ENCODE measurements at places on chromosomes 13 and 19.
A peak's percentile ranks its signal among the peaks of the same experiment; 100 is the strongest.

DNA sequence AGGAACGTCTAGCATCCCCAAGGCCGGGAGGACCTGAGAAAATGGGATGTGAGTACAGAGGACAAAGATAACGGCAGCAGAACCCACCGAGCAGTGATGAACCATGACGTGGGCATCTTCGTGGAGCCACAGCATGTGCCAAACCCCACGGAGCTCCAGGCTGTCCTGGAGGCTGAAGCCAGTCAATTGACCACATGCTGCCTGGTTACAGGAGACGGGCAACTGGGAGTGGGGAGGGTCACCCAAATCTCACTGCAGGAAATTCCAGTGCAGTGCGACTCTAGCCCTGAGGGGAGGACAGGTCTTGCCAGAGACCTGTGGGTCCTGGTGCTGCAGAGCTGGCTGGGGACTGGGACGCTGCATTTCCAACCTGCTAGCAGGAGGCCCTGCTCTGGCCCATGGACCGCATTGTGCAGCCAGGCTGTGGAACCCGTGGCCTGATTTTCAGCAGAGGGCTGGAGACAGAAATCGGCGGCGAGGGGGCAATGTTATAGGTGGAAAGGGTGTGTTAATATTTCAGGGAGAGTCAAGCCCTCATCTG is 3.2 kb upstream of the GRTP1 start:
- DNase-seq, result no peak

- DNase-seq, result no peak
Measured at GRCh38 chr19:663682-664117, 686 bp upstream of the RNF126 start.

DNA sequence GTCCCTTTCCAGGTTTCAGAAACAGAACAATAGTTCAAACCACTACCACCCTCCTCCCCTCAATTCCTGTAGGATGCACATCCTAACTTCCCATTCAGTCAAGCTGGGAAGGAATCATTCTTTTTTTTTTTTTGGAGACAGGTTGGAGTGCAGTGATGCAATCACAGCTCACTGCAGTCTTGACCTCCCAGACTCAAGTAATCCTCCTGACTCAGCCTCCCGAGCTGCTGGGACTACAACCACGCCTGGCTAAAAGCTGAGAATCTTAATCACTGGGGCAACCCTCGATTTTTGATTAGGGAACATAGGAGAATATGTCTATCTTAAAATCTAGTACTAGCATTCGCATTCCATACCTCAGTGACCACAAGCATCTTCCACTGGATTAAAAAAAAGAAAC is 146.2 kb downstream of the ABCC4 start:
- no peak for DNase-seq

DNA sequence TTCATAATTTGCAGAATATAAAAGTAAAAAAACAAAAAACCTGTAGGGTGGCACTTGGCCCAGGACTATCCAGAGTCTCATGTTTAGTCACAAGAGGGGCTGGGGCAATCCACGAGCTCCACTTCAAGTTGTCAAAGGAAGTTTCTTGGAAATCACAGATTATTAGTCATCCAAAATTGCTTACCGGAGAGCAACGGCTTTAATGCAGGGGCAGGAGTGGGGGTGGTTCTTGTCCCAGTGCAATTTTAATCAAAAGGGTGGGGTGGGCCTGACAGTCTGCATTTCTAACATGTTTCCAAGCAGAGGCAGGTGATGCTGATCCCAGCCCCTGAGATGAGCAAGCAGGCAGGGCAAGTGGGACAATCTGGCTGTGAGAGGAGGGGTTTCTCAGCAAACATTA is 233.9 kb downstream of the ABCC4 start:
- DNase-seq, result no peak

DNA sequence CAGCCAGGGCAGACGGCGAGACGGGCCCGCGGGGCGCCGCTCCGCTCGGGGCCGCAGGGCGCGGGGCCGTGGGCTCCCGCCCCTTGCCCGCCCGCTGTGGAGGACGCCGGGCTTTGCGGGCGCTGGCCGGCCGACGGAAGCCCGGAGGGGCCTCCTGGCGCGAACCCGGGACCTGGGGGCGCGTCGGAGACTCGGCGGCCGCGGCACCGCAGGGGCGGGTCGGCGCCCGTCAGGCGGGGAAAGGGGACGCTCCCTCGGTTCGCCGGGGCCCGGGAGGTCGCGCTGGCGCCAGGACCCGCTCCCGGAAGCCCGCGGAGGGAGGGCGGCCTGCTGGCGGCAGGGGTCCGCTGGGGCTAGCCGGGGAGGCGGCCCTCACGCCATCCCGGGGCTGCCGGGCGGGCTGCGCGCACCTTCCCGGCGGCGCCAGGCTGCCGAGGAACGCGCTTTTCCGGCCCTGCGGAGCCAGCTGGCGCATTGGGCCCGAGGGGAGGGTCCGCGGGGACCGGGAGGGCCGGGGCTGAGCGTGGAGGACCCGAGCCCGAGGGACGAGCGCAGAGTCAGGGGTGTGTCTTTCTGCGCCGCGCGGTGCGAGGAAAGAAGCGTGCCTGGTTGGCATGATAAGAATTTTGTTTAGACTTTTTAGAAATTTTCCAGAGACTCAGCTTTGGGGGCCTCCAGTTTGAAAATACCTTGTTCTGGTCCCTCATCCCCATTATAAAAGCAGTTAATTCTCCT is 511 bp downstream of the GARRE1 start:
- DNase-seq, result peak; percentile 71

GRCh38 chr13:23205807-23206206 is 25.0 kb downstream of the SGCG start:
- no peak for DNase-seq

- DNase-seq, result no peak
Measured at GRCh38 chr19:45674946-45675345, 6.9 kb downstream of the GIPR start.

DNA sequence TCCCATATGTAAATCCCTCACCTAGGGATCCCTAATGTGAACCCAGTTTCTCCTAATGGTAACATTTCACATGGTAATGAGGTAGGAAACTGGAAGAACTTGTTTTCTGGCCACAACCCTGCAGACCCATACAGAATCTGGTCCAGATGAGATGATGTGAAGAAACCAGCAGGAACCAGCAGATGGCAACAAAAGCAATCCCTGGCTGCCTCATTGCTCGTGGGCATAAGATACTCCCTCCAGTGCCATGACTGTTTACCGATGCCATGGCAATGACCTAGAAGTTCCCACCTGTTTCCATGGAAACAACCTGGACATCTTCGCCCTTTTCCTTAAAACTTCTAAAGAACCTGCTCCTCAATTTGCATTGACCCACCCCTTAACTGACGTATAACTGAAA is 1.4 kb upstream of the CD209 start:
- no peak for DNase-seq

DNA sequence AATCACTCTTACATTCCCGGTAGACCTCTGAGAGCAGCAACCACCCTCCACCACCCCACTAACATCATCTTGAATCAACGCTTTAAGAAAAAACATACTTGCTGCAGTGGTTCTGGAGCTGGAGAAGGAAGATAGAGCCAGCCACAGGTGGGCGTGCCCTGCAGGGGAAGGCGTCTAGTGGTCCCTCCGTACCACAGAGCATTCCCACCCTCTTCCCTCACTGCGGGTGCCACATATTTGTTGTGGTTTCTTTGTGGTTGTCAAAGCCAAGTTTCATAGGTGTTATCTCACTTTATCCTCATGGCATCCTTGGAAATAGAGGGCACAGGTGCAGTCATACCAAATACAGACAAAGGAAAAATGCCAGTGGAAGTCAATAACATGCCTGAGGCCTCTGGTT is 22.2 kb downstream of the COL4A2 start:
- no peak for DNase-seq

GRCh38 chr19:21602082-21602658 is 96.8 kb downstream of the ZNF429 start:
- no peak for DNase-seq

- no peak for DNase-seq
Measured at GRCh38 chr19:13020002-13020414, 24.7 kb downstream of the NFIX start.

GRCh38 chr19:40510526-40511115 is 43.8 kb downstream of the SPTBN4 start:
- DNase-seq, result no peak

- no peak for DNase-seq
Measured at GRCh38 chr13:50543782-50544181, 299.7 kb downstream of the DLEU7 start.

DNA sequence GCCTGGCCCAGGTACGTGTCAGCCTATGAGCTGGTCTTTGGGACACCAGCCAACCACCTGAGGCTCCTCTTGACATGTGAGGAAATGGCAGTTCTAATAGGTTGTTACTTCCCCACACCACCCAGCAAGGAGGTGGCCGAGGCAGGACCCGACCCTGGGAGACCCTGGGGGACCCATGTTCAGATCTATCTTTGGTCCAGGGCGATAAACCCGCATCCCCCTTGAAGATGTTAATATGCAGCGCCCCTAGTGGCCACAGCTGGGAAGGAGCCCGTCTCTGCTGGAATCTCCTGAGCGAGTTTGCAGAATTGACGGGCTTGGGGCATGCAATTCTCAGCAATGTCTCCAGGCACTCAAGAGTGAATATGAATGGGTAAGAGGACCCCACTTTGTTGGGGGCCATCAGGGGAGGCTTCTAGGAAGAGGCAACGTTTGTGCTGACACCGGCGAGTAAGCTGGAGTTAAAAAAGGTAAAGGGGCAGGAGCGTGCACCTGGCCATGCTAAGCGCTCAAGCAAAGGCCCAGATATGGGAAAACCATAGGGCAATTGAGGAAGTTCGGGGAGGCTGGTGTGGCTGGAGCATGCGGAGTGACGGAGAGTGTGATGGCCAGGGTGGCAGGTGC is 1.5 kb upstream of the MYO1F start:
- peak; percentile 94 for DNase-seq

GRCh38 chr13:23988546-23989122 is 91.3 kb upstream of the C1QTNF9B start:
- DNase-seq, result no peak

- DNase-seq, result peak; percentile 83
Measured at GRCh38 chr19:10565028-10565566, 713 bp downstream of the KRI1 start.

DNA sequence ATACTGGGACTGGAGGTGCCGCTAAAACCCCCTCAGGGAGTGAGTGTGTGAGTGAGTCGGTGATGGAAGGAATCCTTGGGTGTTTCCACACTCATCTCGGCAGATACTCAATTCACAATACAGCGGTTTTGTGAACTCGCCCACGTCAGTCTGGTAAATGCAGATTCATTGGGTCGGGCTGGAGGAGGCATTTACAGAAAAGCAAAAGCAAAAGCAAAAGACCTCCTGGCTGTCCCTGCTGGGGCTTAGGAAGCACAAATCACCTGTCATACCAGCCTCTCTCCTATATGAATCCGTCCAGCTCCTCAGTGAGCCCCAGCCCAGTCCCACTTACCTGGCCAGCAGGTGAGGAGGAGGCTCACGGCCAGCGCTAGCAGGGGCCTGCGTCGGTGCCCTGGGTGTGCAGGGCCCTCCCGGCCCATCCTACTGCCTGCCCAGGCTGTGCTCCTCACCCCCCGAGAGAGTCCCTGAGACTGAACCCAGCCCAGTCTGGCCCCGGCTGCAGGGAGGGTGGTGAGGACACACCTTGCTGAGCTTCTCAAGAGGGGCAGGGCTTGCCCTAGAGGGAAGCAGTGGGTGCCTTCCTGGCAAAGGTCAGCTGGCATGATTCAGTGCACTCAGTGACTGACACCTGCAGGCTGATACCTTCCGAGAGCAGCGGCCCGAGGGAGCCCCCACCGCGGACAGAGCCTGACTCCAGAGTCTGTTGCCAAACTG is at the start of gene MUC16:
Gene MUC16, minus strand, starts transcription at position 475 of the 717 bp plus-strand sequence.
- DNase-seq, result no peak

DNA sequence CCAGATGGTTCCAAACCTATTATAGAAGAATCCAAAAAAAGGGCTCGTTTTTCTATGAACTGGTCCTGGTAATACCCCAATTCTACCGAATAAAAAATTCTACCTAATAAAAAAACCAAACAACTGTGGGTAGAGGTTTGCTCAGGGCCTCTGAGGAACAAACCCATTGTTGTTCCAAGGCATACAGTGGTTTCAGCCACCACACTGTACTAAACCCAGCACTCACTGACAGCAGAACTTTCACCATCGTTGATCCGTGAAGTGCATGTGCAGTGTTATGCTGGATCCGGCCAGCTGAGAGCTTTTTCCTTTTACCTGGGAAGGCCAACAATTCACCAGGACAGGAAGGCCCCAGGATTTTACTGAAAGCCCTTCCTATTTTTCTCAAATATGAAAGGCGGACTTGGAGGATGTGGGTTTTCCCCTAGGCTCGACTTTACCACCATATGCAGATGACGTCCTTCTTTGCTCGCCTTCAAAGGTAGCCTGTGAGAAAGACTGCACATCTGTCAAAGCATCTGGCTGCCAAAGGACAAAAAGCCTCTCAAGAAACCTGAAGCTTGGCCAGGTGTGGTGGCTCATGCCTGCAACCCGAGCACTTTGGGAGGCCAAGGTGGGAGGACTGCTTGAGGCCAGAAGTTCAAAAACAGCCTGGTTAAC is 7.2 kb upstream of the PABPC3 start:
- no peak for DNase-seq

DNA sequence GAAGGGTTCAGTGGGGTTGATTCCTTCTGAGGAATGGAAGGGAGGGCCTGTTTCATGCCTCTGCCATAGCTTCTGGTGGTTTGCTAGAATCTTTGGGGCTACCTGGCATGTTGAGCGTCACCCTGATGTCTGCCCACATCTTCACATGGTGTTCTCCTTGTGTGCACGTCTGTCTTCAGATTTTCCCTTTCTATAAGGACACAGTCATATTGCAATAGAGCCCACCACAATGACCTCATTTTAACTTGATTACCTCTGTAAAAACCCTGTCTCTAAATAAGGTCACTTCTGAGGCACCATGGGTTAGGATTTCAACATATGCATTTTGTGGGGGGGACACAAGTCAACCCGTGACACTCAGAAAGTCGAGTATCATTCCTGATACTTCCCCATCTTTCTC is 257.9 kb downstream of the COG6 start:
- DNase-seq, result no peak

GRCh38 chr19:11208561-11209471 is 11.5 kb upstream of the KANK2 start:
- no peak for DNase-seq

DNA sequence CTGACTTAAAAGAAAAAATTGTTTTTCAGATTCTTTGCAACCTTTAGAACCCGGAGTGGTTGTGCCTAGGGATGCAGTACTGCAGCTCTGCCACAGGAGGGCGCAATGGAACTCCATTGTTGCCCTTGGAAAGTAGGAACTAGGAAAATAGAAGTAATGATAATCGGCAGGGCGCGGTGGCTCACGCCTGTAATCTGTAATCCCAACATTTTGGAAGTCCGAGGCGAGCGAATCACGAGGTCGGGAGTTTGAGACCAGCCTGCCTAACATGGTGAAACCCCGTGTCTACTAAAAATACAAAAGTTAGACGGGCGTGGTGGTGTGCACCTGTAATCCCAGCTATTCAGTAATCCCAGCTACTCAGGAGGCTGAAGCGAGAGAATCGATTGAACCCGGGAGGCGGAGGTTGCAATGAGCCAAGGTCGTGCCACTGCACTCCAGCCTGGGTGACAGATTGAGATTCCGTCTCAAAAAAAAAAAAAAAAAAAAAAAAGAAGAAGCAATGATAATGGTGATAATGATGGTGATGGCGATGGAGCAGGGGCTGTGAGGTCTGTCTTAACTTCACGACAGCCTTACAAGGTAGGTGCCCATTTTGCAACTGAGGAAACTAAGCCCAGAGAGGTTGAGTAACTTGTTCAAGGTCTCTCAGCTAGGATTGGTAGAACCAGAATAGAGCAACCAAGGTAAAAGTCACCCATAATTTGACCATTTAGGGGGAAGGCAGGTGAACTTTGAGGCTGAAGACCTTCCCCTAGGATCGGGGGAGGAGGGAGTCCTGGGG is 5.5 kb upstream of the ADAMTS10 start:
- peak; percentile 84 for DNase-seq

- DNase-seq, result no peak
Measured at GRCh38 chr19:10612499-10613119, 12.7 kb upstream of the SLC44A2 start.

GRCh38 chr13:58181111-58181510 is 549.6 kb downstream of the PCDH17 start:
- no peak for DNase-seq

Data from activated effector memory CD4-positive, alpha-beta T cell treated with anti-CD3 and anti-CD28 coated beads, Interleukin-2, amount 50 U/mL, for 16 hours (primary cell).